Lung microvascular endothelial cell (primary cell): ENCODE measurements at places on chromosomes 2 and 18. TPM values are rescaled to one million over a fixed set of nuclear protein-coding genes. Genes with fewer than 3 reads are reported as not detected.
A peak's percentile ranks its signal among the peaks of the same experiment; 100 is the strongest.

GRCh38 chr2:65278531-65278981 is 50.9 kb downstream of the ACTR2 start:
- DNase-seq = no peak

- no peak for DNase-seq
Observed at GRCh38 chr18:47500930-47501329, 249.5 kb upstream of the SKOR2 start.

Gene XDH
- not detected in 2 replicates for total RNA-seq

DNA sequence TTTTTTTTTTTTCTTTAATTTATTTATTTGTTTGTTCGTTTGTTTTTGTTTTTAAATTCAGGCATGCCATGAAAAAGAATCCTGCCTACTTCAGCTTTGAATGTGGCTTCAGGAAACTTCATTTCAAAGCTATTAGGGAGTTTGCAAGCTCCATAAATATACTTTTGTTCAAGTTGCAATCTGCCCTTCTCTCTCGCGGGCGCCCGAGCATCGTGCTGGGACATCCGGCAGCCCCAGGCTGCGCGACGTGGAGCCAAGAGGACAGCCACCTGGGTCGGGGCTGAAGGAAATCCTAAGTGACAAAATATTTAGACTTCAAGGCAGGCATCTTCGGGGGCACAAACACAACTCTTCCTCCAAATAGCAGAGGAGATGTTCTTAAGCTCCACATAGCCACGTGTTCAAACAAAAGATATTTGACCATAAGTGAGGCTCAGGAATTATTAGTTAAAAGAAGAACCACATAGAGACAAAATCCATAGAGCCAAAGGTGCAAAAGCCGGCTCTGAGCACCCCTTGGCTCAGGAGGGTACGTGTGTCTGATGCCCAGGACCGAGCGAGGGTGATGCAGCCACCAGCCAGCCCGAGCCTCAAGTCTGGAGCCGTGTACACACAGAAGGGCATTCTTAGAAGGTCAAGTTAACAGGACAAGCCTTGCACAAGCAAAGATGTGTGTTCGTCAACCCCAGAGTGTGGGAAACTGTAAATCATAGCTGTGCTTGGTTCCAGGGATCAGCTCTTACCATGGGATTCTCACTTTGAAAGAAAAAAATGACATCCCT is 256.5 kb upstream of the SALL3 start:
- DNase-seq = no peak

GRCh38 chr2:125701070-125701469 is 954.9 kb upstream of the GYPC start:
- DNase-seq = no peak

Gene INPP4A
- 14.2 and 18.5 TPM in 2 replicates for total RNA-seq

DNA sequence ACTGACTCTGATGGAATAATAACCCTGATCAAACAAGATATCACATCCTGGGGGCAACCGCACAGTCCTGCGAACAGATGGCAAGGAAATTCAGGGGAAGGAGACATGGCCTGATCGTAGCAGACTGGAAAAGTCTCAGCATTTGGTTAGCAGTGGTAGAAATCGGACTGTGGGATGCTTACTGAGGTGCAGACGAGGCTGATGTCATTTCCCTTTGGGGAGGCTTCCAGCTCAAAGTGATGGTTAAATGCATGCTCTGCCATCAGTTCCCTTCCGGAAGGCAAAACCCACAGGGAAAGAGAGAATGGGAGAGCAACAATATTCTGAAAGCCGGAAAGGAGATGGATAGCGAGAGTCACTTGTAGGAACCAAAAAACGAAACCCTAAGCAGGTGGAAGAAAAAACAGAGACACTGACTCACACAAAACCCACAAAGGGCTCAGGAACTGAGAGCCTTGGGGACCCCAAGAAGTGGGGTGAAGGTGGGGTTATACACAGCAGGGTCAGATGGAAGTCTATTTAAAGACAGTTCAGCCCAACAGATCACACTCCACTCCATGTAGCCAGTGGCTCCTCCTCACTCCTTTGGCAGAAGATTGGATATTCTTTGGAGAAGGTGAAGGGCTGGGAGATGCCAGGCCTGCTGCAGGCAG is 93.1 kb downstream of the INPP5D start:
- peak; percentile 69 for DNase-seq
